ENCODE measurements at places on chromosomes 16 and 17. TPM values are rescaled to one million over a fixed set of nuclear protein-coding genes. Genes with fewer than 3 reads are reported as not detected.

Gene CCL4
- total RNA-seq = 5.1 TPM

Gene MYO15B
- 286 TPM for total RNA-seq

DNA sequence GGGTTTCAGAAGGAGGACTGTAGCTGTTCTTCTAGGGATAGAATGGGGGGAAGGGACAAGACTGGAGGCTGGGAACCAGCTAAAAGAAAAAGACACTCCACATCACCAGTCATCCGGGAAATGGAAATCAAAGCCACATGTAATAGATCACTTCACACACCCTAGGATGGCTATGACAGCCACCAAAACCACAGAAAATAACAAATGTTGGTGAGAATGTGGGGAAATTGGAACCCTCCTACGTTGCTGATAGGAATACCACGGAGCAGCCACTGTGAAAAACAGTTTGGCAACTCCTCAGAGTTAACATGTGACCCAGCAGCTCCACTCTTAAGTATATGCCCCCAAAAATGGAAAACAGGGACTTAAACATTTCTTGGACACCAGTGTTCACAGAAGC is 2.3 kb downstream of the TLE7 start:
- no peak overlapping the region for H3K4me3 ChIP-seq
- no peaks in the 10 kb centered on the region for H3K36me3 ChIP-seq
- no peaks in the 10 kb centered on the region for H3K27me3 ChIP-seq

Gene KLHL11
- total RNA-seq = 16.1 TPM

Gene SSTR5
- total RNA-seq = 6.7 TPM

DNA sequence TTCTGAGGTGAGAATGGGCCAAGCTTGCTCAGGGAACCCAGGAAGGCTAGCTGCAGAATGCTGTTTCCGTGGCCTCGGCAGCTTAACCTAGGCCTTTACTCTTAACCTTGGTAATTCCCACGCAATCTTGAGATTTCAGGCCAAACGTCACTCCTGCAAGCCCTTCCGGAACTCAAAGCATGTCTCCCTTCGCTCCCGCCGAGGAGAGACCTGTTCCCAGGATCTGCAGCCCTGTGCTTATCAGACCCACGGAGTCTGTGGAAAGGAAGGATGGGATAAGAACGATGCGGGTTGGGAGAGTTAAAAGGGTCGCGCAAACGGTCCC is 524 bp upstream of the ZFP3 start:
- no peaks in the 10 kb centered on the region for H3K36me3 ChIP-seq
- DNase-seq = no peak
- peak overlapping the region; percentile 83 for H3K4me3 ChIP-seq
- H3K27me3 ChIP-seq = no peaks in the 10 kb centered on the region
- H3K4me1 ChIP-seq = no peaks in the 10 kb centered on the region
